ENCODE measurements at places on chromosomes 5 and 9. TPM values are rescaled to one million over a fixed set of nuclear protein-coding genes. Genes with fewer than 3 reads are reported as not detected.

The SUSD3 gene
- 0.98 TPM for polyA plus RNA-seq

The C7 gene
- polyA plus RNA-seq, result 0.31 TPM

The WNK2 gene
- not detected for polyA plus RNA-seq

The F2RL2 gene
- polyA plus RNA-seq, result 60.8 TPM

The LAMC3 gene
- polyA plus RNA-seq, result not detected

Measured in BJ (cell line).